ENCODE measurements at places on chromosomes 12 and 14.

DNA sequence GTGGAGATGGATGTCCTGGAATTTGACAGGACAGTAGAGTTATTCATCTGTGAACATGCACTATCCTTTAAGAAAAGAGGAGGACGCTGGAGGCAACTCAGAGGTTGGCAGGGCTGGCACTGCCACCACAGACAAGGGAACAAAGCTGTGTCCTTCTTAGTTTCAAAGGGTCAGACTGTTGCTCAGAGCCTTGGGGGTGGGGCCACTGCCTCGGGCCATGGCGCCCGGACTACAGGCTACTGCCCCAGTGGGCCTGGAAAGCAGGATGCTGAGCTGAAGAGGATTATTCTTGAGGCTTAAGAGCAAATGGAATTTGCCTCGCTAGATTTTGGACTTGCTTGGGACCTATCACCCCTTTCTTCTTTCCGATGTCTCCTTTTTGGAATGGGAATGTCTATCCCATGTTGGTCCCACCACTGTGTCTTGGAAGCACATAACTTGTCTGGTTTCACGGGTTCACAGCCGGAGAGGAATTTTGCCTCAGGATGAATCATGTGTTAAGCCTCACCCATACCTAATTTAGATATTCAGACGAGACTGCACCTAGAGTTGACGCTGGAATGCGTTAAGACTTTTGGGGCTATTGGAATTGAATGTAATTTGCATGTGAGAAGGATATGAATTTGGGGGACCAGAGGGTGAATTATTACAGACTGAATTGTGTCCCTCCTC is 114.8 kb upstream of the RFLNA start:
- DNase-seq = no peak

GRCh38 chr14:33563901-33564197 is 387.0 kb downstream of the EGLN3 start:
- DNase-seq = no peak

GRCh38 chr14:65753061-65753460 is 340.5 kb downstream of the FUT8 start:
- no peak for DNase-seq

GRCh38 chr12:102824218-102824835 is 92.7 kb downstream of the PAH start:
- no peak for DNase-seq

DNA sequence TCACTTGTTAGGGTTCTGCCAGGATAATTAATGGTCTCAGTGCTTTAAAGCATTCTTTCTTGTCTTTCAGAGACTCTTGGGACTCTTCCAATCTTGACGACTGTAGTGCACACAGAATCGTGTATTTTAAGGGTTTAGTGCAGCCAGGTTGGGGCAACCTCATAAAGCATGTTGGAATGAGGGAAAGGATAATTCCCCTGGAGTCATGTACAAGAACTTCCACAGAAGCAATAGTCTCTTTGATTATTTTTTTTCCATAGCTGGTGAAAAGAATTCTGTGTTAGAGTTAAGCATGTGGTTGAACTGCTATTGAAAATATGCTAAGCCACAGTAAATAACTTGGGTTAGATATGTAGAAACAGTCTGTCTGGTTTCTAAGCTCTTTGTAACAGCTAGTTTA is 246.8 kb upstream of the DAAM1 start:
- DNase-seq = no peak

DNA sequence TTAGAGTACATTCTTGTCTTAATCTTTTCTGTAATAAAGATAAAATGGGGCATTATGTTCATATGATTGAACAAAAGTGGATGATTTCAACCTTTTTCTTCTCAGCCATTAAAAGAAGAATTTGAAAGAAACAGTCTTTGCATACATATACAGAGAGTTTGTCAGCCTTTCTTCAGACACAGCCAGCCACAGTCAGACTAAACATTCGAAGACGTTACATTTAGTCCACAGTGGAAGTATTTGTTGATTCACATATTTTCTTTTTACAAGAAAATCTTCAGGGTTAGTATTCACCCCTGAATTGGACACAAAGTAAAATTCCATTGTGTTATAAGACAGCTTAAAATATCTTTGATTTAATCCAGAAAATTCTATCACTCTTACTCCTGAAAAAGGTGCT is 36.2 kb downstream of the ETV6 start:
- DNase-seq = no peak

- DNase-seq = no peak
These were observed 119.9 kb downstream of the RIMBP2 start for GRCh38 chr12:130596241-130596640.

- DNase-seq = no peak
These were observed 26.7 kb upstream of the G2E3 start for GRCh38 chr14:30532264-30532663.

GRCh38 chr14:95998656-95999055 is 40.5 kb upstream of the C14orf132 start:
- DNase-seq = no peak

DNA sequence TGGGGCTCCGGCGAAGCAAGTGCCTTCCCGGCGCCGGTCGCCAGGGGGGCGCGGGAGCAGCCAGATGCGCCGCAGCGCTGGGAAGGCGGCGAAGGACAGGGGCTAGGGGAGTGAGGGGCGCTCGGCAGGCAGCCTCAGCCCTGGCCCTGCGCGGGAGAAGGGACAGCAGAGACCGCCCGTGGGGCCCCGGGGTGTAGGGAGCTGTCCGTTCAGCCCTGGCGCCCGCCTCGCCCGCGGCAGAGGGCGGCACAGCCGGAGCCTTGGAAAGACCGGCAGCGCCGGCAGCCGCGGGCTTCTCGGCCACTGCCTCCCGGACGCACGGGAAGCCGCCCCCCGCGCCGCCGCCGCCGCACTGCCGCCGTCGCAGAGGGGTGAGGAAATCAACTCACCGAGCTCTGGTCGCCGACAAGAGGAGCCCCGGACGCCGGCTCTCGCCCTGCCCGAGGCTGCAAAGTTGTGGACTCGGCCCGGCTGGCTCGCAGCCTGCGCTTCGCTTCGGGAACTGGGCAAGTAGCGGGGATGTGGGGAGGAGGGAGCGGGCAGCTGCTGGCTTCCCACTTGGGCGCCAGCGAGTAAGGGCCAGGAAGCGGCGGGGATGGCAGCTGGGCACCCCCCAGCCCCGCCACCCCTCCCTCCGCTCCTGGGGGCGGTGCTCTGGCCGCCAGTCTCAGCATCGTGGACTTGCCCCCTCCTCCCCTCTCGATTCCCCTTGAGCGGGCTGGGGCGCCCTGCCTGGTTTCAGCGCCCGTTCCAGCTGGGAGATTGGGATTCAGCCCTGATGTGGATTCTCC is at the start of gene ZDHHC22:
ZDHHC22 (minus strand) TSS at position 578 of the 791 bp plus-strand sequence. CDS start 2,053 bp downstream, outside the sequence.
- no peak for DNase-seq

- no peak for DNase-seq
These were observed 428.7 kb downstream of the RERGL start for GRCh38 chr12:17661250-17661649.

DNA sequence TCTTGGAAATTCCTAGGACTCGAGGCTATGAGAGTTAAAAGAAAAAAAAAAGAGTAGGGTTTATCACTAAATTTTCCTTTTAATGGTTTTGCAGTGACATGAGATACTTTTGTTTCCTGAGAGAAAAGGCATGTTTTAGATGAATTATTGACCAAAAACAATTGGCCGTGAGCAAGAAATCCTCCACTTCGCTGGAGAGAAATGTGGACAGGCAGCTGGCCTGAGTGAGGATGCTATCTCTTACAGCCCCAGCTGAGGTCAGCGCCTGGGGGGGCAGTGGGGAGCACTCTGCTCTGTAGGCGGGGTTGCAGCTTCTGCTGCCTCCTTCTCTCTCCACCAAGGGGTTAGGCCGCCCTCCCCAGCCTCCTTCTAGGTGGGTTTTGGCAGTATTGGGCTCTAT is 54.7 kb downstream of the PRIMA1 start:
- DNase-seq = no peak

DNA sequence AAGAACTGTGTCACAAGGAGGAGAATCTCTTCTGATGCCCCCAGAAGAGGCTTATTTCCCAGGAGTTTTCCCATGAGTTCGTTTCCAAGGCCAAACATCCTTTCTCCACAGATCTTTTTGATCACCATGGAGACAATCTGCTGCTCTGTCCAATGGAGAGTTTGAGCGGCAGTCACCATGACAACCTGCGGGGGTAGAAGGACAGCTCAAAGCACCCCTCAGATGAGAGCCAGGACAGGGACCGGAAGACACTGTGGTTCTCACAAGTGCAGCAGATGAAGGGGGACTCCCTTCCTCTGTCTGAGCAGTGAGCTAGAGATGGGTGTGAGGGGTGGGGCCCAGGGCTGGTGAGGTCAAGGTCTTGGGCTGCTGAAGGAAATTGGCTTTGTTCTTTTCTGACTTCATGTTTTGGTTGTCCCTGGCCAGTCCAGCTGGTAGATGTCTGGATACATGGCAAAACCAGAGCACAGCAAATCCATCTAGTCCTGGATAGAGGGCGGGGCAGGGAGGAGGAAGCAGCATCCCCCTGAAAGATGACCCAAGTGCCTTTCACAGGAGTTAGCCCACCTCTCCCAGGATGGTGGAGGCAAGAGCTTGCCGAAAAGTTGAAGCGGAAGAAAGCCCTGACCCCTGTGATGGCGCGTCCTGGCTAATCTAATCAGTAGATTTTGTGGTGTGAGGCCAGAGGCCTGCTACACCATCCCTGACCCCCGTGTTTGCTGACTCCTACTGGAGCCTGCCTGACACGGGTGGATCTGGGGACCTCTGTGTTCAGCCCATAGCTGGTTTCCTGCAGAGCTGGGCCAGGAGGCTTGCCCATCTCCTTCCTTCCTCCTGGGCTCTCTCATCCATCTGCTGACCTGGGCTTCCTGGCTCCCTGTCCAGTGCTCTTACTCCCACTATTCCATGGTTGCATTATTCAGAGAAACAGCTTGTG is 24.4 kb downstream of the DHRS2 start:
- DNase-seq = peak; percentile 39

DNA sequence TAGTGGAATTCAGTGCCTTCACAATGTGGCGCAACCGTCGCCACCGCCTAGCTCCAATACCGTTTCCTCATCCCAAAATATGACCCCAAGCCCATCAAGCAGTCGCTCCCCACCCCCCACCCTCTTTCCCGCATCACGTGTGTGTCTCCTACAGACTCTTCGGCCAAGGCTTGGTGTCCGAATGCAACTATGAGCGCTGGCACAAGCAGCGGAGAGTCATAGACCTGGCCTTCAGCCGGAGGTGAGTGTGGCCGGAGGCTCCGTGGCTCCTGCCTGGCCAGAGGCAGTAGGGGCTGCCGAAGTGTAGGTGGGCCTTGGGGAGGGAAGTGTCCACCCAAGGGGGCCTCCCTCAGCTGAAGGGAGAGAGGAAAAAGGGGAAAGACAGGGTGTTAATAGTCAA is 15.8 kb downstream of the CYP46A1 start:
- no peak for DNase-seq

DNA sequence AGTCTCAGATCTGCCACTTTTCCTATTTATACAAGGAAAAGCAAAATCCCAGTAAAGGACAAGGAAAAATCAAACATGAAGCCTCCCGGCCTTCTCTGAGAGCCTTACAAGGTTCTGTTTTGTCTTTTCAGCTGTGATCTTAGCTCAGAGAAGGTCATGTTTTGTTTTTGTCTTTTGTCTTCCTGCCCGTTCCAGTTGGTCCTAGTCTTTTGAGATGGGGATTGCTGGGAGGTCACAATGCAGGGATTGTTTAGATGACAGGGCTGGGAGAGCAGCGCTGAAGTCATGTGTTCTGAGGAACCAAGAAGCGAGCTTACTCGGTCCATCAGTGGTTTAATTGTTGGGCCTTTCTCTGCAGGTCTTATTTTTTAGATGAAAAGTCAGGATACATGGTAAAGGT is 6.0 kb downstream of the PLEKHH1 start:
- no peak for DNase-seq

- DNase-seq = no peak
These were observed 315 bp downstream of the LTB4R2 start for GRCh38 chr14:24310265-24310645.

- no peak for DNase-seq
These were observed 150.1 kb upstream of the LRIG3 start for GRCh38 chr12:59070322-59070933.

GRCh38 chr12:85843606-85844310 is 7.5 kb upstream of the RASSF9 start:
- DNase-seq = no peak

DNA sequence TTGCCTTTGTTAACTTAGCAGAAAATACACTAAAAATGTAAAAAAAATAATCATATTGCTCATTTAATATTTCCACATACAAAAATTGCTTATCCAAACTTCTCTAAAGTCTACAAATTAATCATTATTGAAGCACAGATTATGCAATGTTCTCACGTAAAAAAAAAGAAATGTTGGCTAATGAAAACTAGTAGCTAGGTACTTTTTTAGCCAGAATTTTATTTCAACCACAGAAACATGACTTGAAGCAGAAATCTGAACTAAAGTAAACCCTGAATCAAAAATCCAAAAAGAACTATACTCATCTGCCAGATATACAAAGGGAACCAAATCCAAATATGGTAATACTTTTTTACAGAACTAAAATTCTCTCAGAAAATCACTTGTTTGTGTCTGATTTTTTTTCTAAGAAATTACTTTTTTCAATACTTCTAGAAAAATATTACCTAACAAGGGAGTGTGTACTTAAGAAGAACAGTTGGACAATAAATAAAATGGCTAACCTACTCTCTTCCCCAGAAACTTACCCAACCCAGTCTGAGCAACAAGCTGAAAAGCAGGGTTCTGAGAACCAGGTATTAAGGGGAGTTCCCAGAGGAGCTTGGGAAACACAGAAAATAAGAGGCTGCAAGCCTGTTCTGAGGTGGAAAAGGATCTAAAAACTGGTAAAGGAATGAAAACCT is 78.4 kb upstream of the RAP1B start:
- no peak for DNase-seq

DNA sequence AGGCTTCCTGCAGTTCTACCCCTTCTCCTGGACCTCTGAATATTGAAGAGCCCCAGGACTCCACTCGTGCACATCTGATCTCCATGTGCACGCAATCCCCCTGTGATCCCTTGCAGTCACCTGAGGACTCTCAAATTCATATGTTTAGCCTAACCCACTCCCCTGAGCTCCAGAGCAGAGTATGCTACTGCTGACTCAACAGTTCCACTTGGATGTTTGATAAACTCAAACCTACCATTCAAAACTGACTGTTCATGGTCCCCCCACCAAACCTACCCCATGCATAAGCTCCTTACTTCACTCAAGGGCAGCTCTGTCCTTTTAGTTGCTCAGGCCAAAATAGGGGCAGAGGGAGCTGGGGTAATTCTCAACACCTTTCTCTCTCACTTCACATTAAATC is 96.0 kb downstream of the DNAI7 start:
- DNase-seq = no peak

DNA sequence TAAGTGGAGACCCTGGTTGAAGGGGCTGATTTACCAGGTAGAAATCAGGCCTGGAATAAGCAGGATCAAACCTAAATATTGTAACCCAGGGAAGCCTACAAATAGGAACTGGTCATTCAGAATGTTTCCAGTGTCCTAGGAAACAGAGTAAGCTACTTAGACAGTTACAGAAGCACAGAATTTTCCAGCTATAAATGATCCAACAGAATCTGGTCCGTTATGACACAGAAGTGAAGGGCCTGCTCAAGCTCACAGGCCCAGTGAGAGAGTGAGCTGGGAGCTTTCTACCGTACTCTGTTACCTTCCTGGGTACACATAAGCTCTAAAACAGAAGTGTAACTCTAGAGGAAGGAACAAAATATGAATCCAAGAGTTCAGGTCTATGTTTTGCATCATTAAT is 119.1 kb downstream of the TTC7B start:
- DNase-seq = no peak

- no peak for DNase-seq
These were observed 102.8 kb downstream of the RPAP3 start for GRCh38 chr12:47602949-47603558.
